ENCODE measurements at places on chromosomes 1 and 21.

DNA sequence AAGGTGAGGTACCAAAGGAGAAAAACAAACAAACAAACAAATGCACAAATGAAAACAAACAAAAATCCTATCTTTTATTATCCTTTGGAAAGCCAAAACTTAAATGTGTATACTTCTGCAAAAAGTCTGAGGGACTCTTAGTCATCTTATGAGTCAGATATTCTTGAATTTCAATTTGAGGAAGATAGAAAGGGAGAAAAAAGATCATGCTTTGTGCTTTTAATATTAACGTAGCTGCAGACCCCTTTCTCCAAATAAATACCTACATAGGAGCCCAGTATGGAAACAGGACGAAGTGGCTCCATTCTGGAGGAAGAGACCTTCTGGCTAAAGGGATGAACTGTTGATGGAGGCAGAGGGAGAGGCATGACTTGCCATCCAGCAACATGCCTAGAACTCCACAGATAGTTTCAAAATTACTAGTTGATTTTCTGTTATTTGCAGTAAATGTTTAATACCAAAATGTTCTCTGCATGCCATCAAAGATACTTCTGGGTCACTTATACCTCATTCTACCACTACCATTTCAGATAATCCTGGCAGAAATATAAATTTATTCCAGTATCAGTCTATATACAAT is 25.4 kb downstream of the NUP210L start:
- peak; percentile 32 for DNase-seq

DNA sequence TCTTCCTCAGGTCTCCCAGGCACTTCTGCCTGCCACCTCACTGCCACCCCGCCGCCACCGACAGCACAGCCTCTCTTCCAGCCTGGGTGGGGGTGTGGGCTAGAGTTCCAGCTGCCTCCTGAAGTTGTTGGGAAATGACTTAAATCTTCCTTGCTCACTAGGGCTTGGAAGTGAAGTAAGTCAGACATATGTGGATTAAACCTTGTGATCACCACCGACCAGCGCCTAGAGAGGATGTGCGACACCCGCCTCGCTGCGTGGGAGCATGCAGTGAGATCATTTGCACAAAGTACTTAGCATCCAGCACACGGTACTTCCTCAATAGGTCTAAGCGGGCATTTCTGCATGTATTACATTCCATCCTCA is 71.4 kb upstream of the FAM20B start:
- no peak for DNase-seq

DNA sequence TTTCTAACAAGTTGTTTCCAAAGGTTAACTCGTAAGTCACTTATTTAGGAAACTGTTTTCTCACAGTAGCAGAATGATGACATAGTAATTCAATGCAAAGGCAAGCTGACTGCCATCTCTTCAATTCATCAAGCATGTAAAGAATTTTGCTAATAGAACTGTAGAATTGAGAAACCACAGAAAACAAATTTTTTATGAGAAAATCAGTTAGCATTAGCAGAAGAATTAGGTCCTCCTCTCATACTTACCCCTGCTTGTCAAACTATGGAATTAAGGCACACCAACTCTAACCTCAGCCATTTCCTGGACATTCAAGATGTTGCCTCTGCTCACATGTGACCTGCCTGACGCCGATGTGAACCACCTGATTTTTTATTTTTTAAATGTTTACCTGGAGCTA is 115.2 kb downstream of the LRRC40 start:
- DNase-seq = no peak

- DNase-seq = no peak
Observed at GRCh38 chr1:42282024-42282579, 52.9 kb downstream of the FOXJ3 start.

GRCh38 chr1:76232666-76233065 is 158.1 kb downstream of the ST6GALNAC3 start:
- DNase-seq = no peak

GRCh38 chr1:56092684-56093570 is 486.4 kb downstream of the PLPP3 start:
- no peak for DNase-seq

DNA sequence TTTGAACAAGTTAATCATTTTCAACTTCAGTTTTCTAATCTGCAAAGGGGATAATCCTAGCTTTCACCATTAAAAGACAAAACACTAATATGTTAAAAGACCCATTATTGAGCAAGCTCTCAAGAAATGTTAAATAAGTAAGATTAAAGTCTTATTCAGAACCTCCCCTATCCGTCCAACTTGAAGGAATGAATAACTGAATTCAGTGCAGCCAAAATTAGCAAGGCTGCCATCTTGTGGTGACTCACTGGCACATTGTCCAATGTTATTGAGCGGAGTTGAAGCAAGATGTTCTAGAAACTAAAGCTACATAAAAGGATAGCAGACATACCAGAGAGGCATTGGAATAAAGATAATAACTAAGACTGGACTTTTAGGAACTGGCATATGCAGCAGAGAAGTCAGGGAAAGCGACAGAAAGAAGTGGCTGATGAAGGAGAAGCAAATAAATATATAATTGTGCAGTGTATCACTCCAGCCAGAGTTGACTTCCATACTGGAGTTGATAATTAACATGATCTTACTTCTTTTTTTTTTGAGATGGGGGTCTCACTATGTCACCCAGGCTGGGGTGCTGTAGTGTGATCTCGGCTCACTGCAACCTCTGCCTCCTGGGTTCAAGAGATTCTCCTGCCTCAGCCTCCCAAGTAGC is 8.2 kb upstream of the CAP1 start:
- no peak for DNase-seq

DNA sequence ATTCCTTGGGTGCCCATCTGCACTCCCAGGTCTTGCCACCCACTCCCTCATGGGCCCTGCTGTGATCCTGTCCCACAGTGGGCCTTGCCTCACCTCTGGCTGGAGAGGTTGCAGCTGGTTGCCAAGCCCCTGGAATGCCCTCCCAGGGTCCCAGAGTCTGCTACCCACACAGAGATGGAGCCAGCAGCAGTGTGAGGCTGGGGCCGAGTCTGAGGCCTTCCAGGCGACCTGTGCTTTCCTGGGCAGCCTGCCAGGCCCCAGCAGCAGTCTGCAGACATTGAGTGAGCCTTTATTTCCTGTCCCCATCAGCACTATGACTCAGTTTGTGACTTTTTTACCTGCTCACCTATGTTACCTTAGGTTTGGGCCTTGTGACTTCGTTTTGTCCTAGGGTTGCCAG is 25.0 kb upstream of the TSPAN2 start:
- no peak for DNase-seq

- no peak for DNase-seq
Observed at GRCh38 chr21:36004441-36004840, 55.9 kb downstream of the SETD4 start.

DNA sequence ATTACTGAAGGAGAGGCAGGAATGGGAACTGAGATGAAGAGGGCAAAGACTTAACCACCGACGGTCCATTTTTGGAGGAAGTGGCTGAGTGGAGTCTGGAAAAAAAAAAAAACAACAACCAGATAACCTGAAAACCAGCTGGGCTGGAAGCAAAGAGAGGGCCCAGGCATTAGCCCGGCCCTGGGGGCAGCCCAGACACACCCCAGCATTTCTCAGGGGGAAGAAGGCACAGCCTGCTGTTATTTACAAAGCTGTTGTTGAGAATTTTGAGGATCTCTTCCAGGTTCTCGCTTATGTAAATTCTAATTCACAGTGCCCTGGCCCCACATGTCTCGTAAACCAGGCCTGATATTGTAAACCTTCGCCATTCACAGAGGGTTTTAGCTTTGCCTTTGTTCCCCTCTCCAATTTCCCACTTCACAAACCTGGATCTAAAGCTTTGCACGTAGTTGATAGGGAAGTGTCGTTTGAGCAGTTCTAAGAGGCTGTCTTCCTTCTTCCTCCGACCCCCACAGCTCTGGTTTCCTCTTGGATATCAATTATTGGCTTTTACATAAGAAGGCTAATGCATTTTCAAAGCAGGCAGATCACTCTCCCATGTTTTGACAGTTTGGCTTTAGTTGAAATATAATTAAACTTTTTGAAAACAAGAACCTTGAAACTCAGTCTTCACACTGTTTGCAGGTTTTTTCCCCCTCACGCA is 161.8 kb upstream of the IRF2BP2 start:
- DNase-seq = no peak

DNA sequence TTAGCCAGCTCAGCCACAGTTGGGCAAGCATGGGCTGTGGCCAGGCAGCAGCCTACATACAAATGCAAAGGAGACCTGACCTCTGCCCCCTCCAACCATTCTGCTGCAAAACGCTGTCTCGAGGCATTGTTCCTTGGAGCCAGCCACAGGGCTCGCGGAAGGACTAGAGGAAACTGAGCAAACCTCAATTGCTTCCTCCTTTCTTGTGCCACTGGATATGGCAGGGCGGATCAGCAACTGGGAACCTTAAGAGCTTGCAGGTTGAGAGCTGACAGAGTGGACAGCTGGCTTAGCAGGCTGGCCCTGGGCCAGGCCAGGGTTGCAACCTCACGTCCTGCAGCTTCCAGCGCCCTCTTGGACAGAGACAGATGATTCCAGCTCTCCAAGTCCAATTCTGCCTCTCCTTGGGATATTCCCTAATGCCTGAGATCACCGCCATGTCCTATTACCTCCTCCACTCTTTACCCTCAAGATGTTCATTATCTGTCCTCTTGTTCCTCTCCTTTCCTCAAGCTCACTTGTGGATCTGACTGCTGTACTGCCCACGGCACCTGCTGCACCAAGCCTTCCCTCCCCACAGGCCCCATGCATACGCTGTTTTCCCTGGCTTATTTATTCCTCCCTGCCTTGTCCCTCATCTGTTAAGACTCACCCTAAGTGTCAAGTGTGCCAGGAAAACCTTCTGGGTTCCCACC is 67.5 kb downstream of the SDC3 start:
- DNase-seq = no peak

DNA sequence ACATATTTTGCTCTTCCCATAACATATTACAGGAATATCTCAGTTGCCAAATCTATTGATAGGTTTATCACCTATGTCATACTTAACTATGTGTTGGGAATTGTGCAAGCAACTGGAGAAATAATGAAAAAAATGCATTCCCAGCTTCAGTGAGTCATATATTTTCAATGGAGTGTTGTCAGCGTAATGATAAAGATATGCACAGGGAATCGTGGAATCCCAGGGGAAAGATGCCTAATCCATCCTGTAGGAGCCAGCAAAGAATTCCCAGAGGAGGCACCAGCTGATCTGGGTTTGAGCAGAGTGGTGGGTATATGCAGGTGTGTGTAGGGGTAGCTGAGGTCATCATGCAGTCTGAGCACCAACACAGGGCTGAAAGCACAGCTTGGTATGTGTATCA is 213.3 kb upstream of the DAB1 start:
- no peak for DNase-seq

DNA sequence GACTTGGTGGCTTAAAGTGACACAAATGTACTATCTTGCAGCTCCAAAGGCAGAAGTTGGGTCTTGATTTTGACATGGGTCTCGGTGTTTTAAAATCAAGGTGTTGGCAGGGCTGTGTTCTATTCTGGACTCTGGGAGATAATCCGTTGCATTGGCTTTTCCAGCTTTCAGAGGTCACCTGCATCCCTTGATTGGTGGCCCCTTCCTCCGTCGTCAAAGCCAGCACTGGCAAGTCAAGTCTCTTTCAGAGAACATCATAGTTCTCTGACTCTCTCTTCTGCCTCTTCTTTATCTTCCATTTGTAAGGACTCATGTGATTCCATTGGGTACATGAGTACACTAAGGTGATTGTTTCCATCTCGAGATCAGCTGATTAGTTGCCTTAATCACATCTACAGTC is 172.1 kb downstream of the CAMTA1 start:
- no peak for DNase-seq

DNA sequence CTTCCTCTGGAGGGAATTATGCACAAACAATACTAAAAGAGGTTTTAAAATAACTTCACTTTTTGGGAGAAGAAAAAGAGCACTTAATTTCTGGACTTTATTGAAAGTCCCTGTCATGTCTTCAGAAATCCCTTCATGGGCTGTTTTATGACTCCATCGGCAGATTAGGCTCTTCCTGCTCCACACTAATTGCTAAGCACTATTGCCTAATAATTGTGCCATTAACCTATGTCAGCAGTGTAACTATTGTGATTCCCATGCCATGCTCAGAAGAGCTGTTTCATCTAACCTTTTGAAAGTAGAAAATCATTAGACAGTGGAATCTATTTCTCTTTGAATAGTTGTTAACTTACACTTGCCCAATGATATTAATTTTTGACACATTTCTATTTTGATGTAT is 489.3 kb upstream of the RUNX1 start:
- DNase-seq = no peak

- no peak for DNase-seq
Observed at GRCh38 chr1:168285971-168286927, 5.6 kb downstream of the TBX19 start.

GRCh38 chr1:47362828-47363227 is 29.2 kb downstream of the CMPK1 start:
- DNase-seq = no peak

DNA sequence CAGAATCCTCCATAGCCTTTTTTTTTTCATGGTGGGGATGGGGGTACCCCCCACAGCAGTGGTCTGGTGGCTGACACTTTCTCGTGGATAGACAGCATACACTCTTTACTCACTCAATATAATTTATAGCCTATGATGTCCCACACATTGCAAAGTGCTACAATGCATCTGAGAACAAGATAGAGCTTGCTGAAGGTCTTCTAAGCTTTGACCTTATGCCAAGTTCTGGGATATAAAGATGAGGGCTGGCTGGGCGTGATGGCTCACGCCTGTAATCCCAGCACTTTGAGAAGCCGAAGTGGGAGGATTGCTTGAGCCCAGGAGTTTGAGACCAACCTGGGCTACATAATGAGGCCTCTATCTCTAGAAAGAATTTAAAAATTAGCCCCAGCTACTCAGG is 78.0 kb downstream of the MPZL1 start:
- no peak for DNase-seq

DNA sequence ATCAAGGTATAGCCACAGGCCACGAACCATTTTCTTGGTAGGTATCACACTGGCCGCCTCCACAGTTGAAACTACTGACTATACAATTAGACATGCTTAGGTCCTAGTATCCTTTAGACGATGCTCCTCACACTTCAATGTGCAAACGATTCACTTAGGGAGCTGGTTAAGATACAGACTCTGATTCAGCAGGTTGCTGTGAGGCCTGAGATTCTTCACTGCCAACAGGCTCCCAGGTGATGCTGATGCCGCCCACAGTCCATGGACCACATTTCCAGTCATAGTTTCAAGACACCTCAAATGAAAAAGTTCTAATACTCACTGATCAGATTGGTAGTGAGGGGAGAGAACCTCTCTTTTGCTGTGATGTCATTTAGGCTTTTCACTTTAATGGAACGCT is 6.8 kb downstream of the ATP5PO start:
- peak; percentile 68 for DNase-seq

DNA sequence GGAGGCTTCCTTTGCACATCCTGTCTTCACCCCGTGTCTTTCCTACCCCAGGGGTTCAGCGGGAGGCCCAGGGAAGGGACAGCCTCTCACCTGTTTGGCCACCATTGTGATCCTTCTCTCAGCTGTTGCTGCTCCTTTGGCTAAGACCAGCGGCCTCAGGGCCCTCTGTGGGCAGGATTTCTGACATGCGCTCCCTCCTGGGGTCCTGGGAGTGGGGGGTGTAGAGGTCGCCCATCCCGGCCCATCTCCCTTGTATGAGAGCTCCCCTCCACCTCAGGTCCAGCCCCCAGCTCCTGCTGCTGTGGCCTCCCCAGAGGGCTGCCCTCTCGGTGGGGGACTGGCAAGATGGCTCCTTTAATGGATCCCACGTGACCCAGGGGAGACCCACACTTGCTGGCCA is 120.5 kb downstream of the PRDM2 start:
- DNase-seq = no peak

- no peak for DNase-seq
Observed at GRCh38 chr1:183090391-183091006, 67.3 kb downstream of the LAMC1 start.

Measured in activated T-cell treated with anti-CD3 and anti-CD28 coated beads, Interleukin-2, amount 50 U/mL, for 48 hours (primary cell).